ENCODE measurements at places on chromosomes 16 and 17.

- DNase-seq, result no peak
Measured at GRCh38 chr17:54256401-54256929, 433.7 kb downstream of the KIF2B start.

DNA sequence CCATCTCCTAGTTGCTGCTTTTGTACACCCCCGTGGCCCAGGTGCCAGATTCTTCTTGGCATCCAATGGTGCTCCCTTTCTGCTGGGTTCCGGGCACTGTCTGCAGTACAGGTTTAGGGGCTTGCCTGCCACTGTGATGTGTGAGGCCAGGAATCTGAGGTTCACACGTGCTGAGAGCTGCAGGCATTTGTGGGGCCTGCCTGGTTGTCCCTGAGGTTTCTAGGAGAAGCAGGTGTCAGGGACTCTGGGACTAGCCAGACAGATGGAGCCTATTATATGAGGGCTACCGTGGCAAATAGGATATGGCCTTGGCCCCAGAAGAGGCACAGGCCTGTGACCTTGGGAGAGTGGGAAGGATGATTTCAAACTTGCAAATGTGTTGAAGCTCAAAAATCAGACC lies 29.3 kb downstream of the NDEL1 start:
- DNase-seq, result no peak

DNA sequence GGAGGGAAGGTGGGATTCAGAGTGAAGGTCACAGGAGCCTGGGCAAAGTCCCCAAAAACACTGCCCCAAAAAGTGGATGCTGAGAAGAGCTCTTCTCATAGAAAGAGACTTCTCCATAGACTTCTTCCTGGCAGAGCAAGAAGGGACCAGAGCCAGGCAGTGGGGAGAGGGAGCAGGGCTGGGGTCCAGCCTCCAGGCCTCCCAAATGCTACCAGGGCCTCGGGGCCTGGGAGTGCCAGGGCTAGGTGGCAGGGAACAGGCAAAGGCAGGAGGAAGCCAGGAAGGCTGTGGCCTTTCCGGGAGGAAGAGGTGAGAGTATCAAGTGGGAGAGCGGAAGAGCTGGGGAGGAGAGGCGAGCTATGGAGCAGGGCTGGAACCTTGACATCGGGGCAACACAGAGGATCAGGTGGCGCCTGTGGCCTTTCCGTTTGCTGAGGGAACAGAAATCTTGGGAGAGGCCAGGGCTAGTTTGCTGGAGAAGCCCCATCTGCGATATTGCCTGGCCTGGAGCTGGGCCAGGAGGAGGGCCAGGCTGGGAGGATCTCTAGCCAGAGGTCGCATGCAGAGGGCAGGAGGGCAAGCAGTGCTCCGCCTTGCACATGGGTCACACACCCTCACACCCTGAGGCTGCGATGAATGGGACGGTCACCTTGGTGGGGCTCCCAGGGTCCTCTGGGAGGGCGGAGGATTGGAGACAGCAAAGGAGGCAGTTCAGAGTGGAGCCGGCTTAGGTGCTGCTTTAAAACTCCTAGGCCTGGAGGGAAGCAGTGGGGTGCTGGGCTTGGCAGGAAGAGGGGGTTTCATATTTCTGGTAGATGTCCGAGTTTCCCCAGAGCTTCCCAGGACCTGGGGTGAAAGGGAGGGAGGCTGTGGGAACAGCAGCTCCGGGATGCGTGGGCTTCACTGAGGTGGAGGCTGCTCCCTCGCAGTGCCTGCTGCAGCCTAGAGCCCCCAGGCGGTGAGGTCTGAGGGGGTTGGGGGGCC lies 3.4 kb downstream of the SLC16A5 start:
- DNase-seq, result no peak

DNA sequence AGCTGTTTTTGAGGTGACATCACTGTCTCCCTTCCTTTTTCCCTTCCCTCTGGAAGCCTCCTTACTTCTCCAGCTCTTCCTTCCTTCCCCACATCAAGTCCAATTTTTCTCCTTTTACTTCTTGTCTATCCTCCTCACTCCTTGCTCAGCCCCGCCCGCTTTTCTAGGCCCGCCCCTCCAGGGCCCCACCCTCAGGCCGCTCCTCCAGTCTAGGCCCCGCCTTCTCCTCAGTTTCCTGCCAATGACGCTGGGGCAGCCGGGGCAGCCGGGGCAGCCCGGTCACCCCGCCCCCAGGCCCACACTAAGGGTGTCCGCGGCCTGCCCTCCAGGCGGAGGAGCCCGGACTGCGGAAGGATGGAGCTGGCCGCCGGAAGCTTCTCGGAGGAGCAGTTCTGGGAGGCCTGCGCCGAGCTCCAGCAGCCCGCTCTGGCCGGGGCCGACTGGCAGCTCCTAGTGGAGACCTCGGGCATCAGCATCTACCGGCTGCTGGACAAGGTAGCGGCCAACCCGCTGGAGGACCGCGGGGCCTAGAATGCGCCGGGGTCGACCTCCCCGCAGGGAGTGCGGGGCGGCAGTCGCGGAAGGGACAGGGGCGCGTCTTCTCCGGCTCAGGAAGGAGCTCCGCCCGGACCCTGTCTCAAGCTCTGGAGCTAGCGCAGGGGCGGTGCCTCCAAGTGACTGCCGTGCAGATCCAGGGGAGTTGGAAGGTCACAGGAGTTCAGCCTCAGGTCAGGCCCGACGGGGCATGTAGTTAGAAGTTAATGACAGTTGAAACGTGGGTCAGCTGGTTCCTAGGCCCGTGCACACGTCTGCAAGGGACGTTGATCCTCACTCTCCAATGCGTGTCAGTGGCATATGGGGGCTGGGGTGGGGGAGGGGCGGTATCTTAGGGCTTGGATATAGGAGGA lies at the start of gene PCTP:
Gene PCTP, plus strand, starts transcription at position 302 of the 908 bp plus-strand sequence. Its CDS starts 53 bp downstream, at position 355.
- peak; percentile 96 for DNase-seq

DNA sequence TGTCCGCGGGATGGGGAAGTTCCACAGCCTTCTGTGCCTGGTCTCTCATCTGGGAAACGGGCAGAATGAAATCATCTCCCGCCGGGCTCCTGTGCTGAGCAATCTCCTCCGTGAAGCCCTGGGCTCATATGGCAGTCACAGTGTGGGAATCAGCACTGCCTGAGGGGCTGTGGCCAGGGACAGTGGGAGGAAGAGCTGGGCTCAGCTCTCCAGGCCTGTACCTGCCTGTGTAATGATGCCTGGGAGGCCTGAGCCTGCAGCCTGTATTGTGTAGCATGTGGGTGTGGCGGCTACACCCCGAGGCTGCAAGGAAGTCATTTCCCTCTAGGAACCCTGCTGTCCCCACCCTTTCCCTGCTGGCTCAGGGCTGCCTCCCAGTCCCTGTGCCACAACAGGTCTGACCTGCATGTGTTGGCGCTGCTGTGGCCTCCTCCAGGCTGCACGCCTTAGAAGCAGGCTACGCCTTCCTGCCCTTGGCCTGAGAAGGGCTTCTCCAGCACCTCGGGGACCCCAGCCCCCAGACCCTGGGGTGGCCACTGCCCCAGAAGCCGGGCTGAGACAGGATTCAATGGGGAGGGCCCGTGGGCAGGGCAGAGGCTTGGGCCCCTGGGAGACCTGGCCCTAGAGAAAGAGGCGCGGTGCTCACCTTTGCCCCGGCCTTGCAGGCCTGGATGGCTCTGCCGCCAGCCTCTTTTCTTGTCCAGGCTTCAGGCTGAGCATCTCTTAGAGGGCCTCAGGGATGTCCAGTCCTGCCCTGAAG lies 2.1 kb downstream of the ITGB4 start:
- DNase-seq, result no peak

DNA sequence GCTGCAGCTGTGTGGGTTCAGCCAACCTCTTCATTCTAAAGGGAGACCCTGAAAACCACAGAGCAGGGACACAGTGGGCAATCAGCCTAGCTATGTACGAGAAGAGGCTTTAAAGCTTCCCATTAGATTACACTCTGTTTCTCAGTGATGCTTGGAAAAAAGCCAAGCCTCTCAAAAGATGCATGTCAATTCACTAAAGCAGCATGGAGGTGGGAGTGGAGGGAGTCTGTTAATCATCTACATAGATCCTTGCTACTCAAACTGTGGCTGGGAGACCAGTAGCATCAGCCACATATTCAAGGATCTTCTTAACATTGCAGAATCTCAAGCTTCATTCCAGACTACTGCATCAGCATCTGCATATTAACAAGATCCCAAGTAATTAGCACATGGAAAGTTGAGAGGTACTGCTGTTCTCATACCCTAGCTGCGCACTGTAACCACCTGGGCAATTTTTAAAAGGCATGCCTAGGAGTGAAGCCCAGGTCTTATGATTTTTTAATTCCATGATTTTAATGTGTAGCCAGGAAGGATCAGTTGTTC lies 305.9 kb downstream of the PMP22 start:
- no peak for DNase-seq

DNA sequence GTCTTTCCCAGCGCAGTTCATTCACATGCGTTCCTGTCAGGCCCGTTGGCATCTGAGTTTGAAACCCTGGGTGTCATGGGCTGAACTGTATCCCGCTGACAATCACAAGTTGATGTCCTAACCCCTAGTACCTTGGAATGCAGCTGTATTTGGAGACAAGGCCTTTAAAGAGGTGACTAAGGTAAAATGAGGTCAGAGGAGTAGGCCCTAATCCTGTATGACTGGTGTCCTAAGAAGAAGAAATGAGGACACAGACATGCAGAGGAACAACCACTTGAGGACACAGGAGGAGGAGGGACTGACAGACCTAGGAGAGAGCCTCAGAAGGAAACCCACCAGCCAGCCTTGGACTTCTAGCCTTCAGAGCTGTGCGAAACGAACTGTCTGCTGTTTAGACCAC lies 33.1 kb downstream of the TRPV2 start:
- DNase-seq, result no peak

DNA sequence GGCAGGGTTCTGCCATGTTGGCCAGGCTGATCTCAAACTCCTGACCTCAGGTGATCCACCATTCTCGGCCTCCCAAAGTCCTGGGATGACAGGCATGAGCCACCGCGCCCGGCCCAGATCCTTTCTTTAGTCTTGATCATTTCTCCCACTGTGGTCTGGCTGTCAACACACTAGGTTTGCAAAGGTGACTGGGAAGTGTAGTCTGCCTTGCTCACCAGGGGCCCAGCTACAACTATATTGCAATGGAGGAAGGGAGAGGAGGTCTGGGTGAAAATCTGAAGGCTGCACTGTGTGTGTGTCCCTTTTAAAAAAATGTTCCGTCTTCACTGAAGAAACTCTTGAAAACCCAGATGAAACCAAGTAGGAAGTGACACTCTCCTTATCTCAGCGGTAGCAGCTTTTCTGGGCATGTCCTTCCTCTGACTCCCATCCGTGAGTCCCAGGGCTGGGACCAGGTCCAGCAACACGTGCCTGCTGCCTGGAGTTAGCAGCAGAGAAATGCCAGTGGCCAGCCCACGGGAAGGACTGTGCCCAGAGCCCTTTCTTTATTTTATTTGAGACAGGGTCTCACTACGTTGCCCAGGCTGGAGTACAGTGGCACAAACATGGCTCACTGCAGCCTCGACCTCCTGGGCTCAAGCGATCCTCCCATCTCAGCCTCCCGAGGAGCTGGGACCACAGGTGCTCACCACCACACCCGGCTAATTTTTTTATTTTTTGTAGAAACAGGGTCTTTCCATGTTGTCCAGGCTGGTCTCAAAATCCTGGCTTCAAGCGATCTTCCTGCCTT lies 17.8 kb upstream of the KIF19 start:
- no peak for DNase-seq

DNA sequence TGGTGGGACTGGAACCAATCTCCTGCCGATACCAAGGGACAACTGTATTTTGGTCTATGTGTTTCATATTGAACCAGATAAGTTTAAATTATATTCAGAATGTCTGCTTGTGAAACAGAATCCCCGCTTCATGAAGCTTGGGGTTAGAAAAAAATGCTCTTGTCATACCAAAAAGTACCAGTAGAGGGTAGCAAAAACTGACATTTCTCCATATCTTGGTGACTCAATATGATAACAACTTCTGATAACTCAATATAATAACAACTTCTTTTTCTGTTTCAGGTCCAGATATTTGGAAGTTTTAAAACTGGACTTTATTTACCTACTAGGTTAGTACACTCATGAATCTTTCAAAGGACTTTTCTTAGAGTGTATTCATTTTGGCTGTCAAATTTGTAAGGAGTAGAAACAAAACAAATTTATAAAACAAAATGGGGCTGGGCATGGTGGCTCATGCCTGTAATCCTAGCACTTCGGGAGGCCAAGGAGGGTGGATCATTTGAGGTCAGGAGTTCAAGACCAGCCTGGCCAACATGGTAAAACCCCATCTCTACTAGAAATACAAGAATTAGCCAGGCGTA lies 52.3 kb upstream of the ADCY7 start:
- peak; percentile 53 for DNase-seq

GRCh38 chr17:19291646-19292376 lies 54.6 kb downstream of the EPN2 start:
- DNase-seq, result no peak

- no peak for DNase-seq
Measured at GRCh38 chr16:87303962-87304521, 13.2 kb downstream of the C16orf95 start.

- no peak for DNase-seq
Measured at GRCh38 chr17:71753070-71753469, 367.8 kb upstream of the SOX9 start.

GRCh38 chr16:3607161-3607560 lies 4.2 kb downstream of the SLX4 start:
- no peak for DNase-seq

DNA sequence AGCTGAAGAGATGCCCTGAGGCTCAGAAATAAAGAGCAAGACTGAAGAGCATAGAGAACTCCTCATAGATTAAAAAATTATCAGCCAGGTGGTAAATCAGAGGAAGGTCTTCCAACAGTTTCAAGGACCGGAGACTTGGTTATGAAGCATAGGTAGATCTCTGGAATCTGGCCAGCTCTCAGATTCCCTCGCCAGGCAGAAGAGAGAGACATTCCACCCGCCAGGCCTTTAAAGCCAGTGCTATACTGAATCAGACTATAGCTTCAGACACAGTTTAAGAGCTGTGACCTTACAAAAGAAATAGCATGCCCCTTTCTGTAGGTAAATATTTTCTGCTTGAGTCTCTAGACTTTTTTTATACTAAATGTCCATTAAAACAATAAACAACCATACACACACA lies 70.3 kb downstream of the NFATC3 start:
- no peak for DNase-seq

DNA sequence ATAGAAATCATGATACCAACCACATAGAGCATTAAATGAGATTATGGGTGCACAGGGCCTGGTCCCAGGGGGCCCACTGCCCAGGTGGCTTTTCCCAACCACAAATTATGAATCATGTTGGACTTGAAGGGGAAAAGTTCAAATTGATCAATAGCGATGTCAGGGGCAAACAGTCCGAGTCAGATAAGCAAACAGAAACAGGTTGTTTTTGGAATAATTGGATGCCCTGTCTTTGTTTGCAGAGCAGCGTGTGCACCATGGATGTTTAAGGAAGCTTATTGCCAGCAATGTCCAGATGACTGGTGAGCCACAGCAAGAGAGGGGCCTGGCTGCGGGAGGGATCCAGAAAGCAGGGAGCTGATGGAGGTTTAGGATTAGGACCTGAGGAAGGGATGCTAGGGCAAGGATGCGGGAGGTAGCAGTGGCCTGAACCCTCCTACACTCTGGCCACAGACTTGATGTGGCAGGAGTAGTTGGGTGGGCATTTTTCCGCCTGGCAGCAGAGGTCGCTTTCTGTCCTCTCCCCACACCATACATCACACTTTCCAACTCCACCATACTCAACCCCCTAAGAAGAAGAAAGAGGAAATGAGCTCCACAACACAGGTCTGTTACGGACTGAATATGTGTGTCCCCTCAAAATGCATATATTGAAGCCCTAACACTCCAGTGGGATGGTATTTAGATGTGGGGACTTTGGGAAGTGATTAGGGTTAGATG lies 266.4 kb upstream of the RPL38 start:
- DNase-seq, result no peak

- DNase-seq, result no peak
Measured at GRCh38 chr17:67730731-67731130, 13.0 kb downstream of the NOL11 start.
